Stimulated activated CD4-positive, alpha-beta T cell treated with anti-CD3 and anti-CD28 coated beads, Interleukin-1b, Interleukin-23, amount 100 ng/mL, for 4 hours (primary cell): ENCODE measurements at places on chromosomes 16 and 17.

DNA sequence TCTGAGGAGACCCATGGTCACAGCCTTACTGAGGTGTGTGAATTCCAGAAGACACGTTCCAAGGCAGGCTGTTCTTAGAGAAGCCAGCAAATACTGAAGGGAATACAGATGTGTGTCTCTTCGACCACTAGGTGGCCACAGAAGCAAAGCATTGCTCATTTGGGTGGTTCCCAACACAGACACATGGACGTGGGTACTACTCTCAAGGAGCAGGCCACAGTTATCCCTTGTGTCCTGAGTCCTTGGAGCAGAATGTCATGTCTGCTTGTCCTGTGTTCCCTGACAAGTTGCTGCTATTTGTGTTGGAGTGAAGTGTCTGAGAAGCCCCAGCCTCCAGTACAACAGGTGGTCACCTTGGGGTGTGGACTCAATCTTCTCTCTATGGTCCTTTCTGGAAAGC, 30.3 kb downstream of the HMOX2 start:
- no peak for DNase-seq

- DNase-seq: no peak
Measured at GRCh38 chr17:28057731-28058246, 15.3 kb downstream of the NLK start.

DNA sequence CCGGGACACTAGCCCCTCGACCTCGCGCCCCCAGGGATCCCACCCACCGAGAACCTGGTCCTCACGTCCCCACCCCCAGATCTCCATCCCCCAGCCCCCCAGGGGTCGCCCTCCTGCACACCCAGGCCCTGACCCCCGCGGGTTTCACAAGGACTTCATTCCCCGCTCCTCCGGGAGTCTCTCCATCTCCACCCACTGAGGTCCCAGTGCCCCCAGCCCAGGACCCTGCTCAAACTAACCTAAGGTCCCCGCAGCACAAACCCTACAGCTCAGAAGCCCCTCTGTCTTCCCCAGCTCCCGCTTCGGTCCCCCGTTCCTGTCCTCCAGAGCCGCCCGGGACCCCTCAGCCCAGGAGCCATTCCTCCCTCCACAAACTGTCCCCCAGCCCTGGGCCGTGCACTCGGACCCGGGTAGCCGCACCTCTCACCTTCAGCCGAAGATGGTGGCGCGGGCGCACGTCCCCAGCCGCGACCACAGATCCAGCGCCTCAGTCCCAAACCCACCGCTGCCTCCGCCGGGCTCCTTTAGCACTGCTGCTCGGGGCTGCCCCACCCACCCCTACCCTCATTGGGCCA, at the start of gene MYH10:
Gene MYH10 (minus strand): TSS at position 499 of the 575 bp plus-strand sequence. CDS start 7,479 bp downstream, outside the sequence.
- DNase-seq: no peak

DNA sequence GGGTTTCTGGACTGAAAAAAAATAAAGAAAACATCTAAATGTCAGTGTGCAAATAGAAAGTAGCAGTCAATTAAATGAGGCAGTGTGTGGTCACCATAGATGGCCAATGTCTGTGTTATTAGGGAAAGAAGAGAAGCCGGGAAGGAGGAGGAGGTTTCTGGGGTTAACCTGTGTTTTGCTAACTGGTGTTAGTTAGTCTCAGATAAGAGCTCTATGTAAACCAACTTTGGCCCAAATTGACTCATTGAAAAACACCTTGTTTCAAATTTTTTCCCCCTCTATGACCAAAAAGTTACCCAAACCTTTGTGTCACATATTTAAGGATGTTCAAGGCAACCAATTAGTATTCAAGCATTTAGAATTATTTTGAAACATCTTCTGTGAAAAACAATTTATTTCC, 530.9 kb downstream of the MAF start:
- DNase-seq: no peak

- DNase-seq: no peak
Measured at GRCh38 chr17:72613806-72614292, 478.6 kb downstream of the SLC39A11 start.

DNA sequence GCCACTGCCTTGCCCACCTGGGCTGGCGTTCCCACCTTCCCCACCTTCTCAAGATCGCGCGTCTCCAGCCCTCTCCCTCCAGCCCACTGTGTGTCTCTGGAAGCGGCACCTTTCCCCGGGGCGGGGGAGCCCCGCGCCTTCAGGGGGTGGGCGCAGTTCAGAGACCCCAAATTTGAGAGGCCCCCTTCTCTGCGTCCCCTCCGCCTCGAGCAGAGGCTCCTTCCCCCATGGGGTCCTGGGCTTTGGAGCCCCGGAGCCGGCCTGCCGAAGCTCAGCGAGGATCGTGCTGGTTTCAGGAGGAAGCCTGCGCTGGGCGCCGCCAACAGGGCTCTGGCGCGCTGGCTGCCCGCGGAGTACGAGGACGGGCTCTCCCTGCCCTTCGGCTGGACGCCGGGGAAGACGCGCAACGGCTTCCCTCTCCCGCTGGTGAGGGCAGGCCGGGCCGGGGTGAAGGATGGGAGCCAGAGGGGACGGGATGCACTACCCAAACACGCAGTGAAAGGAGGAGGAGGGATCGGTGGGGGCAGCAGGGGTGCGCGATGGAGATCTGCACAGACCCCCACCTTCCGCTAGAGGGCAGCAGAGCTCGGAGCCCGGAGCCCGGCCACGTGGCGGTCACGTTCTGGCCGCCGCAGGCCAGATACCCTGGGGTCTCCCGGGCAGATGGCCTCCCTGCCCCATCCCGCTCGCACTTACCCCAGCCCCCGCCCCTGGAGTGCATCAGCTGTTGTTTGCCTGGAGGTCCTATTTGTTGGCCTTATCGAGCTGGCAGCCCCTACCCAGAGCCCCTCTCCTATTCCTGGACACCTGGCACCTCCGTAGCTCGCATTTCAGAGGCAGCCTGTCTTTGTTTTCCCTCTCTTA, 11.1 kb downstream of the LPO start:
- peak; percentile 79 for DNase-seq

GRCh38 chr17:39979893-39980350, 685 bp upstream of the PSMD3 start:
- DNase-seq: no peak

DNA sequence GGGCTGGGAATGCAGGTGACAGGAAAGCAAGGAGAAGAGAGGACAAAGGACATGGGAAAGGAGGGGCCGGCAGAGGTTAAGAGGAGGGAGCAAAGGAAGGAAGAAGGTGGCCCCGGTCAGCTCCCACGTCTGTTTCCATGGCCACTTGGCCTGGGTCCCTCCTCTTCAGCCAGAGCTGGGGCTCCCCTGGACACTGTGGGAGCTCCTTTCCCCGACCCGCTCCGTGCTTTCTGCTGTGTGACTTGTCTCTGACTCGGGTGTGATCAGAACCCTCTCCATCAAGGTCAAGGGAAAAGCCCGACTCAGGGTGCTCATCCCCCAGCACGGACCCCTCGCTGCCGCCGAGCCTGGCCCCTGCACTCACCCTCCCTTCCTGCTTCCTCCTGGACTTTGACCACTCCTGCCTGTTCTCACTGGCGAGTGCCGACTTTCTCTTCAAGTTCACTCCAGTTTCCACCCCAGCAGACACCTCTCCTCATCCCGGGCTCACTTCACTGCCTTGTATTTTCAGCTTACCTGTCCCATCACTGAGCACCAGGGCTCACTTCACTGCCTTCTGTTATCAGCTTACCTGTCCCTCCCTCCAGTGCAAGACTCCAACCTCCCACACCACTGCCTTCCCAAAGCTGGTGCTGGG, 61.2 kb downstream of the MEAK7 start:
- DNase-seq: no peak

DNA sequence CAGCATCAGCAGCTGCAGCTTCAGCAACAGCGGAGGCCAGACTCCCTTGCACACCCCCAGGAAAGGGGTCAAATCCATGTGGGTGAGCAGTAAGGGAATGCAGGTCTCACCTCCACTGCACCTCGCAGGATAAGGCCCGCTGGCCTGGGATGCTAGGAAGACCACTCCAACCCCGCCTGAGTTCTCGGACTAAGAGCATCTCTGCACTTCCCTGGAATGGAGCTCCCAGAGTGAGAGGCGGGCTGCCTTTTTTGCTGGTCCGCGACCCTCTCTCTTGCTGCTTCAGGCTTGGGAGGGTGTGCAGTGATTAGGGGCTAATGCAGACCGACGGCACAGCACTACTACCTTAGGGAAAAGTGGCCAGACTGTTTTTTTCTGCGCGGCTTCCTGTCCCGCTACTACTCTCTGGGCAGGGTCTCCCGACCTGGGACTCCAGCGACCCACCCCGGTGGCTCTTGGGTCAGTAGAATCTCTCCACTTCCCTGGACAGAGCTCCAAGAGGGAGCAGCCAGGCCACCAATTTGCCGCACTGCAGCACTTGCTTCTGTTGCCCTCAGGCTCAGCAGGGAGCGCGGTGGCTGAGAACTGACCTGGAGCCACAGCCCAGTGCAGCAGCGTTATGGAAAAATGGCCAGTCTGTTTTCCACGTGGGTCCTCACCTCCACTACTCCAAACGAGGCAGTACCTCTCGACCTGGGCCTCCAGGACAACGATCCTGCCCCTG, 480.4 kb downstream of the CDH8 start:
- no peak for DNase-seq

DNA sequence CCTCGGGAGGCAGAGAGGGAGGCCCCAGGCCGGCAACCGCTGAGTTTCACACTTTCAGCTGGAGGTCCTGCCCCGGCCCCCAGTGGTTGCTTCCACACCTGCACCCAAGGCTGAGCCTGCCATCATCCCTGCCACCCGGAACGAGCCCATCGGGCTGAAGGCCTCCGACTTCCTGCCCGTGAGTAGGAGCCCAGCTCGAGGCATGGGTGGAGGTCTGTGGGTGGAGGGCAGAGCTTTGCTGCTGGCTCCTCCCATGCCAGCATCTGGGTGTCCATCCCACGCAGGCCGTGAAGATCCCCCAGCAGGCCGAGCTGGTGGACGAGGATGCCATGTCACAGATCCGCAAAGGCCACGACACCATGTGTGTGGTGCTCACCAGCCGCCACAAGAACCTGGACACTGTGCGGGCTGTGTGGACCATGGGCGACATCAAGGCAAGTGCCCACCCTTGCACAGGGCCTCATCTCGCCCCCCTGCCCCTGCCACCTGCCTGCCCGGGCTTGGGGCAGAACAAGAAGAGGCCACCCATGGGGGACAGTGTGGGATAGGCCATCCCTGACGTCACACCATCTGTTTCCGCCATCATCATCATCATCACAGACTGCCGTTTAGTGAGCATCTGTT, 19.6 kb downstream of the KATNB1 start:
- no peak for DNase-seq

GRCh38 chr17:50151937-50152547, 1.6 kb upstream of the PPP1R9B start:
- DNase-seq: no peak
